ENCODE measurements at places on chromosomes 11 and 22.

DNA sequence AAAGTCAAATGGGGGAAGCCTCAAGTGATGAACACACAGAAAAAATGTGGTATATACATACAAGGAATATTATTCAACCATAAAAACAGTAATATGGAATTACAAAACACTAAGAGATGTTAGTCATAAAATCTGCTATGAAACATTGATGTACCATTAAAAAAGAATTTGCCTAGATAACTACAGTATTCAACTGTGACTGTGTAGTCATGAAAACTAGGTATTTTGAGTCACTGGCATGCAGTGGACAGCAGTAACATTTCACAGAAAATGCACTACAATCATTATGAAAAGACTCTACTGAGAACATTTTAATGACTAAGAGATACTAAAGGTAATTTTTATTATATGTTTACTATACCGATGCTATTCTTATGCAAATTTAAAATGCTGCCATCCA, 11.7 kb downstream of the ZNF195 start:
- H3K4me1 ChIP-seq = no peaks in the 10 kb centered on the region
- H3K36me3 ChIP-seq = peaks cover 91% of the 10 kb centered on the region
- no peak overlapping the region for H3K27ac ChIP-seq

GRCh38 chr11:26620282-26621045, 48.4 kb upstream of the MUC15 start:
- no peaks in the 10 kb centered on the region for H3K36me3 ChIP-seq
- no peak overlapping the region for H3K27ac ChIP-seq
- no peak for DNase-seq
- H3K4me1 ChIP-seq = no peaks in the 10 kb centered on the region
- no peak overlapping the region for H3K4me3 ChIP-seq

- peak overlapping the region; percentile 97 for H3K27ac ChIP-seq
- no peaks in the 10 kb centered on the region for H3K27me3 ChIP-seq
- H3K4me3 ChIP-seq = peak overlapping the region; percentile 19
- DNase-seq = no peak
- H3K4me1 ChIP-seq = peaks cover 12% of the 10 kb centered on the region
These were observed 69.1 kb upstream of the ADSL start for GRCh38 chr22:40276996-40277823.

DNA sequence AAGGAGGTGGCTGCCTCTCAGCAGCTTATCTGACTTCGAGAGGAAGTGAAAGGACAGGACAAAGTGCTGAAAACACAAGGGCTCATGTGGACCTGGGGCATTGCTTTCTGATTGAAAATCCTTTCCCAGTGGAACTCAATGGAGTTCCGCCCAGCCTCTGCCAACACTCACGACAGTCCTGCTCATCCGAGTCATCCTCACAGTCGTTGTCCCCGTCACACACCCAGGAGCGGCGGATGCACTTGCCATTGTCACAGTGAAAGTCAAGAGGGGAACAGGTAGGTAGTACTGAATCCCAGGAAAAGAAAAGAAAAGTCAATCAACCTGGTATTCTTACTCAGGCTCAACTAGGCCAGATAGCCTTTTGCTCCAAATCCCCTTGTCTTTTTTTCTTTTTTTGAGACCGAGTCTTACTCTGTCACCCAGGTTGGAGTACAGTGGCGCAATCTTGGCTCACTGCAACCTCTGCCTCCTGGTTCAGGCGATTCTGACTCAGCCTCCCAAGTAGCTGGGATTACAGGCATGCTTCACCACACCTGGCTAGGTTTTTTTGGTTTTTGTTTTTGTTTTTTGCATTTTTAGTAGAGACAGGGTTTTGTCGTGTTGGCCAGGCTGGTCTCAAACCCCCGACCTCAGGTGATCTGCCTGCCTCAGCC, 18.1 kb downstream of the LRP4 start:
- DNase-seq = no peak
- peaks cover 3% of the 10 kb centered on the region for H3K27me3 ChIP-seq
- H3K36me3 ChIP-seq = no peaks in the 10 kb centered on the region

- DNase-seq = no peak
- no peak overlapping the region for H3K27ac ChIP-seq
- H3K36me3 ChIP-seq = no peaks in the 10 kb centered on the region
- H3K4me1 ChIP-seq = peaks cover 5% of the 10 kb centered on the region
These were observed 82.8 kb downstream of the ST3GAL4 start for GRCh38 chr11:126438272-126438671.

DNA sequence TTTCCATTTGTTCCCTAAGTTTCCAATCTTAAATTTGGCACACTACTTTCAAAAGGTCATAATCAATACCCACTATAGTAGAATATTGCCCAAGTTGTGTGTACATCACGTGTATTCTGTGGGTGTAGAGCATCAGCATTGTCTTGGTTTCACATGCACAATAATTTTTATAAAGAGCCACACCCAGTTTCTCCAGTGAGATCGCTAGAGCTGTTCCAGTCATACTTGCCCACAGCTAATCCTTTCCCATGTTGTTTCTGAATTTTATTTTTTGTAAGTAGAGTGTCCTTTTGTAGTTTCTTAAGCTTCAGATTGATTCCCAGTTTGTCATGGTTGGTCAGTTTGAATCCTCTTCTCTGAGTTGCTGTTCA, 13.7 kb downstream of the FAM118B start:
- DNase-seq = no peak
- H3K27ac ChIP-seq = no peak overlapping the region
- H3K27me3 ChIP-seq = no peaks in the 10 kb centered on the region
- no peaks in the 10 kb centered on the region for H3K36me3 ChIP-seq
- H3K4me1 ChIP-seq = peaks cover 15% of the 10 kb centered on the region

GRCh38 chr11:87767615-87768014, 407.6 kb downstream of the RAB38 start:
- no peaks in the 10 kb centered on the region for H3K4me1 ChIP-seq
- H3K27ac ChIP-seq = no peak overlapping the region
- peaks cover 3% of the 10 kb centered on the region for H3K27me3 ChIP-seq
- no peak overlapping the region for H3K4me3 ChIP-seq
- no peak for DNase-seq
- no peaks in the 10 kb centered on the region for H3K36me3 ChIP-seq

DNA sequence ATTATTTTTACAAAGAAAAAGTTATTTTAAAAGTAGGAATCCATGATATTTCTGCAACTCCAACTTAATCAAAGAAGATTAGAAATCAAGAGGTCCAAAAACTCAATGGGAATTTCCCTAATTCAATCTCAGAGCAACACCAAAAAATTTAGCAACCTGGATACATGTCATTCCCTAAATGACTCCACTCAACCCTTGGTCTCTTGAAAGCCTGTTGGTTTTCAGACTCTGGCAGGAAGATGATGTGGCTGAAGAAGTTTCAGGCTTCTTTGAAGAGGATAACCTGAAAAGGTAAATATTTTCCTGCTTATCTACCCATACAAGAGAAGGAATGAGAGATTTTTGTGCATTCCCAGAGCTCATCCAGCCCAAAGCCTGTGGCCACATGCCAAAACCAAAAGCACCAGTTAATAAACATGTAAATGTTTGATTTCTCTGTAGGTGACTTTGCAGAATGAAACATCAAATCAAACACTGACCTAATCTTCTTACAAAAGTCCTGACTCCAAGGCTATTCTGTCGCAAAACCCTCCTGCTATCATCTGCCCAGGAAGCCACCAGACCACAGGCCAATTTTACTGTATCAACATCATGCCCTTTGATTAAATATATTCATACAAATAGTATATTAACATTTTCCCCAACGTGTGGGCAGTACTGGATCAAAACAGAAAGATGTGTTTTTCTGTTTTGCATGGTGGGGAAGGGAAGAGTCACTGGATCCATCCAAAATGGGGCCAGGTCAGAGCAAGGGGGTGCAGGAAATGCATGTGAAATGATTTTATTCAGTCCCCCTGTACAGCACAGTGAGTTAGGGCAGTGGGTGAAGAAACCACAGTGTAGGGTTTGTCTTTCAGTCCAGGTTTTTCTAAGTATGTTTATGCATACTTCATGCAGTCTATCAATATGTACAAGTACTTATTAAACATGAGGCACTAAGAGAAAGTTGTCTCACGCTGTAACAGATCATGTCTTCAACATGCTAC, 38.8 kb downstream of the SMCO4 start:
- H3K27ac ChIP-seq = no peak overlapping the region
- no peaks in the 10 kb centered on the region for H3K4me1 ChIP-seq
- no peak for DNase-seq

DNA sequence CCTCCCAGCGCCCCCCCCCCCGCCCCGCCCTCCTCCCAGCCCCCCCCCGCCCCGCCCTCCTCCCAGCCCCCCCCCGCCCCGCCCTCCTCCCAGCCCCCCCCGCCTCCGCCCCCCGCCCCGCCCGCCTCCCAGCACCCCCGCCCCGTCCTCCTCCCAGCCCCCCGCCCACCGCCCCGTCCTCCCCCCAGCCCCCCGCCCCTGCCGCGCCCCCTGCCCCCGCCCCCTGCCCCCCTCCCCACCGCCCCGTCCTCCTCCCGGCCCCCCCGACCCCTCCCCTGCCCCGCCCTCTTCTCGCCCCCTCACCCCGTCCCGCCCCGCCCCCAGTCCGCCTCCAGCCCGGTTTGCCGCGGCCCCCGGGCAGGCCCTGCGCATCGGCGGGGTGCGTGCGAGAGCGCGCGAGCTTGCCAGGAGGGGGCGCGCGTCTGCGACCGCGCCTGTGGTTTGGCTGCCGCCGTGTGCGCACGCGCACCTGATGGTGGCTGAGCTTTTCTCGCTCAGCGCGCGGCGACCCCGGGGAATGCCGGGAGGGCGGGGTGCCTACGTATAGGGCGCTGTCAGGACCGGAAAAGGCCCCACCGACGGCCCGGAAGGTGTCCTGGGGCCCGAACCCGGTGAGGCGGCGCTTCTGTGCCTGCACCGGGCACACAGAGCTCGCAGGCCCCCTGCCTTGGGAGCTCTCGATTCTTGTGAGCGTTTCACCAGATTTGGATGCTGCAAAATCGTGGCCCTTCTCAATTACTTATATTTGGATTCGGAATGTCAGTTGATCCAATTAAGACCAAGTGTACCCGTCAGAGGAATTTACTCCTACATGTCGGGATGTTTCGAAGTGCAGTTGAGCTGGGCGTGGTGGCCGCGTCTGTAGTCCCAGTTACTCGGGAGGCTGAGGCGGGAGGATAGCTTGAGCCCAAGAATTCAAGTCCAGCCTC, 501 bp upstream of the TTLL12 start:
- no peaks in the 10 kb centered on the region for H3K36me3 ChIP-seq
- H3K4me1 ChIP-seq = peaks cover 13% of the 10 kb centered on the region
- no peaks in the 10 kb centered on the region for H3K27me3 ChIP-seq
- H3K4me3 ChIP-seq = peak overlapping the region; percentile 75

- no peak overlapping the region for H3K4me3 ChIP-seq
- no peak overlapping the region for H3K27ac ChIP-seq
- no peaks in the 10 kb centered on the region for H3K27me3 ChIP-seq
These were observed 10.9 kb downstream of the RCOR2 start for GRCh38 chr11:63906087-63906486.

DNA sequence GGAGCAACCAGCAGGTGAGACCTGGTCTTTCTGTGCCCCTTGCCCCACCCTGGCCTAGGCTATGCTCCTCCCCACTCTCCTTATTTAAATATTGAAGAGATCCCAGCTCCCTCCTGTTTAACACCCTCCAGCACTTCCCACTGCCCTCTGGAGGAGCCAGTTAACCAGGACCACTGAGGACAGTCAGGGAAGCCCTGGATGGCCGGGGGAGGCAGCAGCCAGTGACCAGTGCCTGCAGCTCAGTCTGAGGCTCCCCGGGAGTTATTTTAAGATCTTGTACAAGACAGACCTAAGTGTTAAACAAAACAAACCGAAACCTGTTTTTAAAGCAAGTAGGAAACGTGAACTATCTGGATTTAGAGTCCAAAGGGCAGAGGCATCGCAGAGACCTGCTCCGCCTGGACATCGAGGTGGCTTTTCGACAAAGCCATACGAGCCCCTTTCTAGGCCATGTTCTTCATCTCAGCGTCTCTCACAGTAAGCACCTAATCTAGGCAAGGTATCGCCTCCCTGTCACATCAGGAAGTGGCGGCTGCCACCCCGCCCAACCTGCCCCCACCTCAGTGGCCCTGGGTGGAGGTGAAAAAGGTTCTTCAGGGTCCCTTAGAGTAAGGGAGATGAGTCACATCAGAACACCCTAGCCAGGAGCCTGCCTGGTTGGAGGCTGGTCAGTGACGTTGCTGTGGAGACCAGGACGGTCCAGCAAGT, 35.2 kb downstream of the TRMU start:
- peaks cover 1% of the 10 kb centered on the region for H3K36me3 ChIP-seq
- peak overlapping the region; percentile 69 for H3K4me3 ChIP-seq
- no peak for DNase-seq
- H3K4me1 ChIP-seq = peaks cover 25% of the 10 kb centered on the region
- peaks cover 8% of the 10 kb centered on the region for H3K27me3 ChIP-seq

DNA sequence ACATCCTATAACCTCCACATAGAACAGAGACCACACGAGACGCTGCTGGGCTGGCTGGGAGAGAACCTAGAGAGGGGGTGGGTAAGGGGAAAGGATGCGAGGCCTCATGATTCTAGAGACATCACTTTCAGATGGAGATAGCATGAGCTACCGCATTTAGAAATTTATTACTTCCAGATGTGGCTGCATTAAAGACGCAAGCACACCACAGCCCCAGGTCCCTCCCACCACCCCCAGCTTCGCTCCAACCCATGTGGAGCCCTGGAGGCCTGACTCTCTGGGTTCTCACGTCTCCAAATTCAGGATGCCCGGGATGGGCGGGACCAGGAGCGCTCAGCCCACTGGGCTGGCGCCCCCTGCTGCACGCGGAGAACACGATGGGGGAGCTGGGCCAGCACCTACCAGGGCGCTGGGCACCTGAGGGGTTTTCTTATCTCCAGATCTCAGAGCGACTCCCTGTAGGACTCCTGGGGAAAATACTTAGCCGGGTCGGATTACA, 13.6 kb downstream of the MRPL21 start:
- H3K27me3 ChIP-seq = no peaks in the 10 kb centered on the region
- no peak overlapping the region for H3K4me3 ChIP-seq
- no peak for DNase-seq

GRCh38 chr11:115893461-115894099, 389.4 kb upstream of the CADM1 start:
- H3K4me3 ChIP-seq = no peak overlapping the region
- H3K4me1 ChIP-seq = no peaks in the 10 kb centered on the region
- no peaks in the 10 kb centered on the region for H3K27me3 ChIP-seq
- no peaks in the 10 kb centered on the region for H3K36me3 ChIP-seq
- no peak overlapping the region for H3K27ac ChIP-seq

- H3K36me3 ChIP-seq = no peaks in the 10 kb centered on the region
- peaks cover 4% of the 10 kb centered on the region for H3K4me1 ChIP-seq
- peak overlapping the region; percentile 37 for H3K27ac ChIP-seq
- no peak overlapping the region for H3K4me3 ChIP-seq
These were observed 10.8 kb upstream of the SNX32 start for GRCh38 chr11:65822776-65823528.

- H3K36me3 ChIP-seq = peaks cover 4% of the 10 kb centered on the region
- H3K27me3 ChIP-seq = no peaks in the 10 kb centered on the region
- no peak for DNase-seq
- peaks cover 25% of the 10 kb centered on the region for H3K4me1 ChIP-seq
- peak overlapping the region; percentile 89 for H3K4me3 ChIP-seq
- peak overlapping the region; percentile 97 for H3K27ac ChIP-seq
These were observed 470 bp downstream of the NUMA1 start for GRCh38 chr11:72079819-72080325.

- no peak overlapping the region for H3K4me3 ChIP-seq
- no peaks in the 10 kb centered on the region for H3K4me1 ChIP-seq
- H3K36me3 ChIP-seq = no peaks in the 10 kb centered on the region
- no peak overlapping the region for H3K27ac ChIP-seq
These were observed 44.2 kb upstream of the WEE1 start for GRCh38 chr11:9529334-9529650.
